ENCODE measurements at places on chromosomes 3 and 15.

- DNase-seq: no peak
Observed at GRCh38 chr3:23455084-23455483, 252.0 kb downstream of the UBE2E2 start.

DNA sequence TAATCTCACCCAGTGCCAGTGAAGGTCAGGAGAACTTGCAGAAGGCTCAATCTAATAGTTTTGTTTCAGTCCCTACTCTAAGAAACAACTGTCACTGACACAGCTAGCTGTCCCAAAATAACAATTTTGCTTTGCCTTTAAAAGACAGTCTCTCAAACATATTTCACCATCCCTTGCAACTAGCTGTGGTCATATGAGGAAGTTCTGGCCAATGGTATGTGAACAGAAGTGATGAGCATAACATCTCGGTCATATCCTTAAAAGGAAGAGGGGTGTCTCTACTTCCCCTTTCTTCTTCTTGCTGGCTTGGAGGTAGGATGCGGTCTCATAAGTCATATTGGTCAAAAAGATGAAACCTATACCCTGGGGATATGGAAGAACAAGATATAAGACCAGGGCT lies 198.1 kb downstream of the NEK10 start:
- DNase-seq: no peak

- DNase-seq: no peak
Observed at GRCh38 chr15:61426466-61426865, 197.4 kb upstream of the RORA start.

- no peak for DNase-seq
Observed at GRCh38 chr15:71747128-71748083, 62.9 kb upstream of the NR2E3 start.

DNA sequence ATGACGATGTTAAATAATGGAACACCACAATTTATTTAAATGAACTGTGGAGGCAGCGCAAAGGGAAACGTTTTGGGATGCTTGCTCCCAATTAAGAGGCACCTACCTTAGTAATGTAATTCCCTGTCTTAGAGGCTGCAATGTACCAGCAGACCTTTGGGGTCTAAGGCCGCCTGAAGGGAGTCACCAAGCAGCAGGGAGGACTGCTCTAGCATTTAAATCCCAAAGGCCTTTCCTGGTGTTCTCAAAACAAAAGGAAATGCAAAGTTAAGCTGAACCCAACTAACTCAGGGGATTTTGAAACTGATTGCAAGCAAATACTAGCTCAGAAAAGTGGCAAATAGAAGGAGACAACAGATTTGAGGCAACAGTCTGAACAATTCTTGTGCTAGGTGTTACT lies 510.8 kb downstream of the GABRG3 start:
- no peak for DNase-seq

DNA sequence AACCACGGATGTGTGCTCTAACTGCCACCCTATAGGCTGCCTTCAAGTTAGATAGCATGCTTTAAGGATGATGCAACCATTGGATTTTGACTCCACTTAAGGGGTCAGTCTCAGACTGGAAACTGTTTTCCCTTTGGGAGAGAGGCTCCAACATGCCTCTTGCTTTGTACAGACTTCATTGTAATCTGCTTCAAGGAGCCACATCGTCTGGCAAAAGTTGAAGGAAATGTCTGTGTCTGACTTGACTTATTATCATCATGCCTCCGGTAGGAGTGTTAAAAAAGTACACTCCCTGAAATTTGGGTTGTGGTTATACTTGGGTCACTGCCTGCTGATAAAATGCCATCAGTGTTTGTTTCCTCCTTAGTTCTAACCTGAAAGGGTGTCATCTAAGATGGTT lies 245.4 kb upstream of the CDIN1 start:
- no peak for DNase-seq

- no peak for DNase-seq
Observed at GRCh38 chr15:36658898-36659639, 79.6 kb downstream of the CDIN1 start.

GRCh38 chr3:72887705-72888545 lies at the start of gene GXYLT2:
TSS of gene GXYLT2 (plus strand) at chr3:72888046. CDS start at chr3:72888234, 188 bp downstream.
- no peak for DNase-seq

DNA sequence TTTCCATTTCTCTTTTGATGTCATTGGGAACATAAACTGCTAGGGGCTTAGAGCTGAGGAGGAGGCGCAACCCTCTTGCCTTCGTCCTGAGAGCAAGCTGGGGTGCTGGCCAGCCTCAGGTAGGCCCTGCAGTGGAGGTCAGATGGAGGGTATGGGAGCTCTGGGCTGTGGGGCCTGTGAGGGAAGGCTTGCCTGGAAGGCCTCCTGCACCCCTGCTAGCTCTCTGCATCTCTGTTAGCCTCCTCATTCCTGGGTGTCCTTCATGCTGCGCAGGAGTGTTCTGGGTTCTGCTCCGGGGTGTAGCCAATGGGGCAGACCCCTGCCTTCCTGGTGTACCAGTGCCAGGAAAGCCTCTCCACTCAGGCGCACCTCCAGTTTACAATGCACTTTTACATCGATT lies 11.8 kb downstream of the GP5 start:
- no peak for DNase-seq
